ENCODE measurements at places on chromosomes 2 and 18.

GRCh38 chr2:62319070-62319469 is 123.2 kb downstream of the B3GNT2 start:
- DNase-seq, result no peak

DNA sequence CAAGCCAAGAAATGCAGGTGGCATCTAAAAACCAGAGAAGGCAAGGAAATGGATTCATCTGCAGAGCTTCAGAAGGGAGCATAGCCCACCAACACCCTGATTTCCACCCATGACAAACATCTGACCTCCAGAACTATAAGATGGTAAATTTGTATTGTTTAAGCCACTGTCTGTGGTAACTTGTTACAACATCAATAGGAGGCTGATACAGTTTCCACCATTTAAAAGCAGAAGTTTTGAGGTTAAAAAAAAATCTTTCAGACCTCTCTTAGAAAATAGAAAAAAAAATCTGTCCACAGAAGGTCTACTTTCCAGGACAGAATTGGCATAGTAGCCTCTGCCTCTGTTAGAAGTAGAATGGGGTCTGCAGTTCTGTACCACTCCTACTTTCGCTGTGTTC is 37.2 kb downstream of the SLC40A1 start:
- DNase-seq, result no peak

DNA sequence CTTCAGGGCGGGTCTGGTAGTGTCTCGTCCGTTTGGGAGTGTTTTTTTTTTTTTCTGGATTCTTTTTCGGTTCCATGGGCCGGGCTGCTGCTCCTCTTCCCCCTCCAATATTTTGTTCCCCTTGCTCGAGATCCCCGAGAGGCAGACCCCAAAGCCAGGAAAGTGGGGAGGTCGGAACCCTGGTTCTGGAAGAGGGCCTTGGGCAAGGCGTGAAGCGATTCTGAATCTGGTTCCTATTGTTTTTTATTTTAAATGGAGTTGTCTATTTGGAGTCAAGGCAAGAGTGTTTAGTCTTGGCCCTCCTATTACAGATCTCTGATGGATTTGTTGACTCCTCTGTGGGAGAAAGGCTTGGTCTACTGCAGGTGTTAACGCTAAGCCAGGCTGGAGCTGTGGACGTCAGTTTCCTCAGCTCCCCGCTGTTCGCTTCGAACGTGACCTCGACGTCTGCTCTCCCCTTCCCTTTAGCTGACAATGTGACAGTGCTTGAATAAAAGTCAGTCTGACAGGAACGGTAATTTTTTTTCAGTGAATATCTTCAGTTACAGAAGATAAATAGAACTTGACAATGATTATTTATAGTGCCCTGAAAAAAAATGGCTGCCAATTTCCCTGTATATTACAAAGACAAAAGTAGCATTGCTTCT is 683 bp upstream of the DNAJC27 start:
- DNase-seq, result no peak

- DNase-seq, result no peak
Measured at GRCh38 chr2:109176928-109177327, 47.9 kb downstream of the SH3RF3 start.

- no peak for DNase-seq
Measured at GRCh38 chr2:222452422-222452950, 28.1 kb downstream of the SGPP2 start.

DNA sequence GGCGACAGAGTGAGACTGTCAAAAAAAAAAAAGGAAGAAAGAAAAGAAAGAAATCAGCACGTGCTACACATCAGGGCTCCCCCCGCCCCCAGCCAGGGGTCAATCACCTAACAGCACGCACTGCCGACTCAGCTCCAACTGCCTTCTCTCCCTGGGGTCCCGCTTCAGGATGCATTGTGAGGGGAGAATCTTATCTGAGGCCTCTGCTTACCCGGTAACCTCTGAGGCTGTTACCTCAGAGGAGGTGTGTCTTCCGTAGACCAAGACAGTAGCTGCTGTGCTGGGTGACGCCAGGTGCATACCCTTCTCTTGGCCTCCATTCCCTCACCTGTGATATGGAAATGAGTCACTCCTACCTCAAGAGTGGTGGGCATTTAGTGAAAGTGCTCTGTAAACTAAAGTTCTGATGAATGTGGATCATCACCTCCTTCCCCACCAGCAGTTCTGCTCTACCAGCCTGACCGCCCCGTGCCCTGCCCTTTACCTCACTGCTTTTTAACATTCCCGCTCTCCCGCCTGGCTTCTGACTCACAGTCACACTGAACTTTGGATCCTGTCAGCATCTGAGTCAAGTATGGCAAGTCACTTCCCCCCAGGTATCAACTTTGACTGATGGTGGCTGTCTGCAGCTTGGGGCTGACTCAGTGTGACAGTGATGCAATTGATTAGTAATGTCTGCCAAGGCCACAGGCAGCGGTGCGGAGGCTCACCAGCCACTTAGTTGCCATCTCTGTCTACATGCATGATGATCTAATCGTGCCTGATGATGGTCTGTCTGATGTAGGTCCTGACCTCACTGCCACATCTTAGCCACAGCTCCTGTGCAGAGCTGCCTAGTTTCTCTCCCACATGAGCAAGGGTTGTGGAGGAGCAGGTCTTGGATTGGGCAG is 20.1 kb downstream of the ARID5A start:
- no peak for DNase-seq

DNA sequence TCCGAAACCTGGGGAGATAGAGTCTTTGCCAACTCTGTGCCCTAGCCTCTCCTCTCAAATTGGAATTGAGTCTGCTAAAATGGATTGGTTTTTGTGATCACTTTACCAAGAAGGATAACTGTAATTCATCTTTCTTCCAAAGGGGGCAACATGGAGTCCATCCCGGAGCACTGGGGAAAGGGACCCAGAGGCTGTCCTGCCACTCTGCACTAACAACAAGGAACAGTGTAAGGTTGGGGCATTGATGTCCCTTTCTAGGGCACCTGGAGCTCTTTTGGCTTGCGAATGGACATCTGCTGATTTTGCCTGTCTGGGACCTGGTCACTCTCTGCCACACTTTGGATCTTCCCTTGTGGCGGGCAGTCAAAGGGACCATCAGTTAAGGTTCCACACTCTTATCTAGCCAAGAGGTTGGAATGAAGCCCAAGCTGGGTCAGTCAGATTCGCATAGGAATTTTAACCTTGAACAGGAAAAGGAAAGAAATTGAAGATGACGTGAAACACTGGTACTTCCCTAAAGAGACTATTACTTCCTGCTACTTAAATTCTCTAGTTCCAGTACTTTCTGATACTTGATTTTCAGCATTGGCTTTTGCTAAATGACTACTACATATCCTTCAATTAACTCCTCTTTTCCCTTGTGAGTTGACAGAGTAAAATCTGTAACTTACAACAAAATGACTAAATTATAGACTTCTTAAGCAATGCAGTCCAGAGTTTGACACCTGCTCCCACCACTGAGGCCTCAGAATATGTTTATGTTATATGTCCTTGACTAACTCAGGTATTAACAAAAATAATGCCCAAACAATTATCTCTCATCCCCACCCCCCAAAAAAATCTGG is 64.7 kb upstream of the KLF7 start:
- DNase-seq, result no peak

DNA sequence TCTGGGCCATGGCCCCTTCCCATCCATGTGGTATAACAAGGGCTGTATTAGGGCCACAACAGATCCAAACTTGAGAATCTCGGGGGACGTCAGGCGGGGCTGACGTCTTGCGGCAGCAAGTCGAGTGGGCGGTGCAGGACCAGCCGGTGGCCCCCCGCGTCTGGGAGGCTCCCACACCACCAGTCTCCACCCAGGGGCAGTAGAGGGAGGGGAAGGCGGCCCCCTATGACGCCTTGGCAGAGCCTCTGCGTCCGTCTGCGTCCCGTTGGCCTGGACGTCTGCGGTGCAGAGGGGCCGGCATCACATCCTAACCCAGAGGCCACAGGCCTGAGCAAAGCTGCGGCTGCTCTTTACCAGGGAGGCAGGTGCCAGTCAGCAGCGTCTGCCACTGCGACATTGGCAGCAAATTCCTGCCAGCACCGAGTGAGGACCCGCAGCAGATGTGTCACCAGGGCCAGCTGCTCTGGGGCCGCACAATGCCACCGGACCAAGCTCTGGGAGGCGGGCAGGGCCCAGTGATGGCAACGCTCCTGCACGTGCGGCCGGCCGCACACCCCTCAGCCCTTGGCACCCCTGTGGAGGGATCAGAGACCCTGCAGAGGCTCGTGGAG is 73.8 kb downstream of the KCNG2 start:
- DNase-seq, result no peak

DNA sequence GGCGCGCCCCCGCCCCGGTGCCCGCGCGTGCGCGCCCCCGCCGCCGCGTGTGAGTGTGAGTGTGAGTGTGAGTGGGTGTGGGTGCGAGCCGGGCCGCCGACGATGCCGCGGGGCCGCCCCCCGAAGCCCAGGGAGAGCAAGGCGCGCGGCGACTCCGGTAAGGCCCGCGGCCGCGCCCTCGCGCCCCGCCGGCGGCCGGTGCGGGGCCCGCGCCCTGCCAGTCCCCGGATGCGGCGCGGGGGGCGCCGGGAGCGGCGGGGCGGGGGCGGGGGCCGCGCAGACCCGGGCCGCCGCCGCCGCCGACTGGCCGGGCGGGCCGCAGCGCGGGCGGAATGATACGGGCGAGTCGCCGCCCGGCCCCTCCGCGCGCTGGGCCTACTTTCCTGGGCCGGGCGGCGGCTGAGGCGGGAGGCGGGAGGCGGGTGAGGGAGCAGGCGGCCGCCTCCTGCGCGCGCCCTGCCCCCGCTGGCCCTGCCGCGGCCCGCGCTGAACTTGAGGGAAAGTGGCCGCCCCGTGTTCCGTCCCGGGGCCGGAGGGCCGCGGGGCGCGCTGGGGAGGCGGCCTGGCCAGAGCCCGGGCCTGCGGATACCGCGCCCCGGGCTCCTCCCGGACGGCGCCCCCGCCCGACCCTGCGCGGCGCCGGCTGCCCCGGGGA is at the start of gene ZNF236:
Gene ZNF236, plus strand, starts transcription at position 52 of the 655 bp plus-strand sequence. Its CDS starts 51 bp downstream, at position 103.
- DNase-seq, result peak; percentile 40

GRCh38 chr18:50969448-50969847 is 1.6 kb downstream of the ELAC1 start:
- no peak for DNase-seq

DNA sequence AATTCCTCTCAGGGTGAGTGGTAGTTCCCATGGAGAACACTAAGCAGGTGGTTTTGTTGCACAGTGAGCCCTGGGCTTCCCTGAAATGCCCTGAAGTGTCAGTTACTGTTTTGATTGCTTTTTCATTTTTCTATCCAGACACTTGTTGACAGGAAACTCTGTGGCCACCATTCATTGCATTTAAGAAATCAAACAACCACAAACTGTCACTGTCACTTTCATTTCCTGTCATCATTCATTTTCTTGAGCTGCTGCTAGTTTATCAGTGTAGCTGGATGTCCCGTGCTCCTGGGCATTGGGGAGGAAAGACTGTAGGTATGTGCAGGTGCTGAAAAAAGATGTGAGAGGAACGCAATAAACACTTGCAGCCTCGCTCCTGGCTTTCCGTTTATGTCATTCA is 891.6 kb upstream of the ZEB2 start:
- no peak for DNase-seq

DNA sequence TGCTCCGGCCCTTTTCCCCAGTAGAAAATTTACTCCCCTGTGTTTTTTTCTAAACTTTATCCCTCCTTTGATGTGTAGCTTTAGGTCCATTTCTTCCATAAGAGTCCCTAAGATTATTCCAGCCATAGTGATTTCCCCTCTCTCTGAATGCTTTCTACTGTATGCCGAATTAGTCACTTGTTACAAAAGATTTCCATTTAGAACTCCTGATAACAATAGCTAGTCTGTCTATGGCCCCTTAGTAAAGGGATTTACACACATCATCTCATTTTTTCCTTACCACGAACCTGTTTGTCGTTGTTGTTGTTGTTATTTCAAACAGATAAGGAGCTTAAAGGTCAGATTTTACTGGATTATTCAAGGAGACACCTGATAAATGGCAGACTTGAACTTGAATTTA is 256.1 kb downstream of the PAX3 start:
- DNase-seq, result no peak

GRCh38 chr18:22836932-22837331 is 96.2 kb upstream of the RBBP8 start:
- DNase-seq, result no peak

- no peak for DNase-seq
Measured at GRCh38 chr2:11140492-11140891, 14.8 kb upstream of the SLC66A3 start.

- DNase-seq, result no peak
Measured at GRCh38 chr2:191014653-191015020, 666 bp upstream of the STAT1 start.

- DNase-seq, result no peak
Measured at GRCh38 chr2:197121756-197122385, 188.7 kb downstream of the ANKRD44 start.

DNA sequence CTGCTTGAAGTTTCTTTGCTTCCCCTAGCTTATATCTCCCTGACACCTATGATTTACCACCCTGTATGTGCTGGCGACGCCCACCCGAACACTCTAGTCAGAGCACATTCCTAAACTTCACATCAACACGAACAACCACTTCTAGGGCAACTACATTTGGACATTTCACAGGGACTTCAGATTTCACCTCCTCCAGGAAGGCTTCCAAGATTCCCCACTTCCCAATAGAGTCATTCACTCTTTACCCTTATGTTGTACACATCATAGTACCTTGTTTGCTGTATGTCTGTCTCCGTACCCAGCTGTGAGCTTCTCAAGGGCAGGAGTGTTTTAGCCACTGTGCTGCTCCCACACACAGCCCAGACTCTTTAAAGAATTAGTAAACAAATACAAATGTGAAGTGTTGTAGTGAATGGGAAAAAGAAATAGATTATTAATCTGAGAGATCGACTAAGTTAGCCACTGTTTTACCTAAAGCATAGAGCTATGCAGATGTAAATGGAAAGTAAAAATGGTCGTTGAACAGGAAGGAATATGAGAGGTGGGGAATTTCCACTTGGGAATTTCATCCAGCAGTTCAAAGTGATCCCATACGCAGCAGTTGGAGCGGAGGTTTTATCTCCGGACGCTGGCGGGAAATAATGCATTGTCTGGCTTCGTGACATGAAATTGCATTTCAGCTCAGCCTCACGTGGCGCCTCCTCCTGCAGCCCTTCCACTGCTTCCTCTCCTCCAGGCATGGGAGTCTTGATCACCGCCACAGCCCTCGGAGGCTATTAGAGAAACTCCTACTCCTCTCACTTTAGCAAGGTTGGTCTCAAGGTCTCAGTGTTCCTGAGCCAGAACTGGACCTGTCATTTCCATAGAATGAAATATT is 233.4 kb upstream of the COPS8 start:
- DNase-seq, result no peak

GRCh38 chr2:69997015-69997830 is 35.8 kb upstream of the ASPRV1 start:
- DNase-seq, result no peak

Measured in C1 segment of cervical spinal cord (tissue), 14 donors.